ENCODE measurements at places on chromosomes 4 and X. TPM values are rescaled to one million over a fixed set of nuclear protein-coding genes. Genes with fewer than 3 reads are reported as not detected.

DNA sequence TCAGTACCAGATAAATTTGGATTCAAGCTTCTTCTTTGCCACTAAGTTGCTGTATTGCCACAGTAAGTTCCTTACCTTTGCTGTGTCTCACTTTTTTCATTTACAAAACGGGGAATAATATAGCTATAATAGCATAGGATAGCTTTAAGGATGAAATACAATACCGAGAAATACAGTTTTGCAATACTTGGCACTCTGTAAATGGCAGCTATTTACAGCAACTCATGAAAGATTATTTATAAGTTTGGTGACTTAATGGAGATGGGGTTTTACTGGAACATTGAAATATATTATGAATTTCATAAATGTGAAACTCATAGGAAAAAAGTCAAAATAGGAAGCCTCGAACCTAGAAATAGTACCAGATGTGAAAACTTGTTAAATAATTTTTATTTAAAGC lies 27.6 kb downstream of the ANXA10 start:
- no peak for DNase-seq

- DNase-seq = no peak
Observed at GRCh38 chr4:107115185-107115847, 79.2 kb upstream of the DKK2 start.

- no peak for DNase-seq
Observed at GRCh38 chrX:96407501-96407900, 277.1 kb upstream of the DIAPH2 start.

DNA sequence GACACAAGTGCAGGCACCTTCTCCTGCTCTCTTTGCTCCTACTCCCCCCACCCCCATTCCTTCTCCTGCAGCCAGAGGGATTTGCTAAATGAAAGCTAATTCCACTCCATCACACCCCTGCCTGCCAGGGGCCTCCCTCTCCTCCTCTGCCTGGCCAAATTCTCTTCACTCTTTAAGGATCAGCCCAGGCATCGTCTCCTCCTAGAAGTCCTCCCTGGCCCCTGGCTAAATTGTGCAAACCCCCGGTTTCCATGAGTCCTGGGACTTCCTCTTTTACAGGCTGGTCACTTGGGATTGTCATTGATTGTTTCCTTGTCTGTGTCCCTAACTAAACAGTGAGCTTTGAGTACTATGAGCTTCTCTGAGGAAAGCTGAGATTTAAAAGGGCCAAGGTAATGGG lies 8.7 kb upstream of the ABLIM2 start:
- no peak for DNase-seq

MAP7D2 gene
- total RNA-seq = not detected

Measured in spleen (tissue), 13 donors.